Stimulated activated CD8-positive, alpha-beta memory T cell treated with anti-CD3 and anti-CD28 coated beads, Interleukin-7, amount 100 ng/mL, for 24 hours (primary cell): ENCODE measurements at places on chromosomes 3 and 15.

DNA sequence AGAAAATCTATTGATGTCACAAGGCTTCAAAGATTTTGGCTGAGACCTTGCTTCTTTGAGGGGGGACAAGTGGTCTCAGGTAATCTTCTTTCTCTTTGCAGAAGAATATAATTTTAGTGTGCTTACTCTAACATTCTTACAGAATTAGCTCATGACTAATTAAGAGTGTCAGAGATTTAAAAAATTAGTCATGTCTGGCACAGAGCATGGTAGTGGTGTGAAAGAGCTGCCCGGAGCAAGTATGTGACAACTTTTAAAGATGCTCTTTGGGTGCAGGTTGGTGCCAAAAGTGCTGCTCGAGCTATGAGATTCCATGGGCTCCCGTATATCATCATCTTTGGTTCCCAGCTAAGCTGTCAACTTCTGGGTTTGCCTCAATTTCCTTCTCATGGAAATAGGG is 31.1 kb downstream of the CYP19A1 start:
- DNase-seq: no peak

GRCh38 chr3:82633319-82633718 is 871.9 kb upstream of the GBE1 start:
- no peak for DNase-seq

- DNase-seq: no peak
Measured at GRCh38 chr3:40306336-40306735, 3.2 kb upstream of the EIF1B start.

DNA sequence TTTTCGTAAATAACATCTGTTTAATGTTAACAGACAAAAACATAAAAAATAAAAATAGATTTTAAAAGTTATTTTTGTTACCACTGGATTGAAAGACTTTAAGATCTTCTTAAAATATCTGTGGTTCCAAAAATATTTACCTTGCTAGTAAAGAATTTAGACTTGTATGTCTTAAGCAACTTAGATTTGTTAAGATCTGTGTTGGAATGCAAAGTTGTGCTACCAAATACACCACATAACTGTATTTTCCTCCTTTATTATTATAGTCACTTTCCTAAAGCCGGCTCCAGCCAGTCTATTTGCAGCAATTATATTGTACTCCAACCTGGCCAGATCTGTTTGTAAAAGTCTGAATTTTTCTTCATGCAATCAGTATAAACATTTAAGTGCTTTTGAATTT is 63.7 kb downstream of the SPRED1 start:
- no peak for DNase-seq

- no peak for DNase-seq
Measured at GRCh38 chr3:126343649-126344035, 13.6 kb downstream of the KLF15 start.

- DNase-seq: no peak
Measured at GRCh38 chr15:25173241-25174028, 218.6 kb downstream of the SNRPN start.

- no peak for DNase-seq
Measured at GRCh38 chr3:45103753-45104714, 42.1 kb downstream of the CDCP1 start.

DNA sequence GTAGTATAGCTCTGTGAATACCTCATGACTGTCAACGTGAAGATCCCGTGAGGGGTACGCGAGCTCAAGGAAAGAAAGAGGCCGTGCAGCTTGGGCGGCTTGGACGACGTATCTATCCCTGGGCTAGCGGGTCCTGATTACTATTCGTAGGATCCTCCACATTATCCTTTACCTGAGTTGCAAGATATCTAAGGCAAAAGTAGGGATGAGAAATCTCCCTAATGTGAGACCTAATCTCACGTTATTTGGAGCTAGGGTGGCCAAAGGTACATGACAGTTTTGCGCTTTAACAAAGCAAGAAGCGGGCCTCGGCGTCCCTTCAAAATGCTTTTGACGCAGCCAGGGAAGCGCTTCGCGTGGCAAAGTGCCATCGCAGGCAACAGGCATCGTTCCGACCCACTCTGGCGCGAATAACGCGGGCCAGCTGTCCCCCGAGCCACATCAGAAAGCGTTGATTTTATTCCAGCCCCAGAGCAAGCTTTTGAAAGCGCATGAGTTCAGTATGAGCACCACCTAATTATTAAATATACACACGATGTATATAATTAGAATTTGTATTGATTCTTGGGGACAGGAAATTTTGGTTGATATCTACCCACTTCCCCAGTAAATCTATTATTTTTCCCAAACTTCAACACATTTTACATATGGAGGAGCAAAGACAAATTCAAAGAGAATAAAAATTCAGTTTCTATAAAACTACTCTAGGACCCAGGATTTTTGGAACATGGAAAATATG is 2.5 kb upstream of the EOMES start:
- DNase-seq: no peak

GRCh38 chr15:79924379-79924778 is 27.6 kb upstream of the MTHFS start:
- no peak for DNase-seq

DNA sequence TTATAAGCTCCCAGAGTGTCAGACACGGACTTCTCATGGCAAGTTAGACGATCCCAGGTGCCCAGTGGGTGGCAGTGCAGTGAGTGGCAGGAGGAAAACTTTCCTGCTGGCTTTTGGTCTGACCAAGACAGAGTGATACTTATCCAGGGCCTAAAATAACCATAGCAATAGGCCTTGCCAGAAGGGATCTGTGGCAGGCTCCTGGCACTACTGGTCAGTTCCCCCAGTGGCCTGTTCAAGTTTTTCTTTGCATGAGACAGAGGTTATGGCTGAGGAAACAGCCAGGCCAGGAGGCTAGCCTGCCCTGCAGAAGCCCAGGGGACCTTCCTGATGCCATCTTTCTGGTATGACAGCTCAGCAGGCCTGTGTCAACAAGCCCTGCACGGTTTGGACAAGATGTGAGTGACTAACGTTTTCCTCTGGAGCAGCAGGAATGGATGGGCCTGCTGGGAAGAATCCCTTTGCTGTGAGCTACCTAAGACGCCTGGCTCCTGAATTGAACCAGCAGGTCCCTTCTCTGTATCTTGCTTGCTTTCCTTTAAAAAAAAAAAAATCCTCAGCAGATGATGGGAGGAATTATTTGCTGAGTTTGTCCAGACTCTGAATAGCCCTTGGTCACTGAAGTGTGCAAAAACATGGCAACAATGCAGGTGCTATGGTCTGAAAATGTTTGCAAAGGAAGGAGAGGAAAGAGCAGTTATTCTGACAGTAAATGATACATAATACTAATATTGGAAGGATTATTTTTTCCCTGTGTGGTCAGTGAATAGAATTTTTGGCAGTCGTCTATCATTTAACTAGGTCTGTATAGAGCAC is 18.0 kb downstream of the SCG5 start:
- no peak for DNase-seq

GRCh38 chr15:101024706-101025500 is 105.7 kb downstream of the LRRK1 start:
- DNase-seq: no peak

GRCh38 chr15:74844319-74845207 is 1.6 kb upstream of the ULK3 start:
- no peak for DNase-seq

- no peak for DNase-seq
Measured at GRCh38 chr3:29639578-29640290, 358.9 kb downstream of the RBMS3 start.

DNA sequence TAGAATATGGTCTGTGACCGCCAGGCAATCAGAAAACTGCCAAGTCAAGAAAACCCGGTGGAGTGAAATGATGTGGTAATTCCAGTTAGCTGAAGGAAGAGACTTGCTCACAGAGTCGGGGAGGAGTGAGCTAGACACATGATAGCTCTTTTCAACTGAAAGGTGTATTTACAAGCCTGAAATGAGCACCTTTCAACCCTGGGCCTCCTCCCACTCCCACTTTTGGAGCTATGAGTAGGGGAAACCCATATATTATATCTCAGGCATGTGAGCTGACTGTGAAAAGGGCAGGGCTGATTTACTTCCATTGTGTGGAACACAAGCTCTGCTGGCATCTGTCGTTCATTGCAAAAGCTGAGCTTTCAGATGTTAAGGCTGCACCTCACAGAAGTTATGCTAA is 960.2 kb downstream of the TUSC7 start:
- DNase-seq: no peak

DNA sequence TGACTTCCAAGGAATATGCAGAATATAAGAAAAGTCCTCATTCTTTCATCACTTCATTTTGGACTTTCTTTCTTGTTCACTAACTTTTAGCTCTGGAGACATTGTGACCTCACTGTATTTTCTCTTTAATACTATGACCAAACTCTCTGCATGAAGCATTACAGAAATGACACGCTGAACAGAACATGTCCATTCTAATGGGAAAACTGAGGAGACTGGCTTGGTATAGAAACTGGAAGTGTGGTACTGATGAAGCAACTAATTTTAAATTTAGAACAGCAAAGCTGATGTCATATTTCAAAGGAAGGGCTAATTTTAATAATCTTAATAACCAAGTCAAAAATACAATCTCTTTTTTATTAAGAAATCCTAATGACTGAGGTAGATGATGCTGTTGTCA is 4.7 kb downstream of the DPH3 start:
- no peak for DNase-seq

GRCh38 chr3:25872200-25872877 is 82.4 kb downstream of the OXSM start:
- no peak for DNase-seq

- DNase-seq: no peak
Measured at GRCh38 chr3:49805367-49805782, 2.3 kb downstream of the INKA1 start.

- no peak for DNase-seq
Measured at GRCh38 chr15:77119446-77119845, 48.5 kb upstream of the TSPAN3 start.

DNA sequence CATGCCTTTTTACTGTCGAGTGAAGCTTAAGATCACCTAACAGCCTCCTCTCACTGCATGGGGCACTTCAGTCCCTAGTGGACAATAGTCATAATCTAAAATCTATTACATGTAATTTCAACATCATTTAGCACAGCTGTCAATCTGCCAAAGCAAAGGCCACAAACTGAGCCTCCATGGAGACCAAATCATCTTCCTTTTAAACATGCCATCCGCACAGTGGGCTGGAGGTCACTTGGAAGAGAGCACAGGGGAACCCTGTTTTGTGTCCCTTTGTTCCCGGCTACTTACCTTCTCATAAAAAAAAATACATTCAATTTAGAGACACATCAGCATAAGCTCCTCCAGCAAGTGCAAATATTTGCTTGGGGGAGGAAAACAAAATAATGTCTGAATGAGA is 167.3 kb downstream of the SQOR start:
- no peak for DNase-seq

- no peak for DNase-seq
Measured at GRCh38 chr3:98574132-98574531, 19.3 kb downstream of the CPOX start.

GRCh38 chr3:65531499-65531898 is 507.2 kb downstream of the MAGI1 start:
- DNase-seq: no peak
